Activated T-helper 17 cell treated with anti-CD3 and anti-CD28 coated beads, Interleukin-2, amount 50 U/mL, for 72 hours (primary cell): ENCODE measurements at places on chromosomes 13 and 19. TPM values are rescaled to one million over a fixed set of nuclear protein-coding genes. Genes with fewer than 3 reads are reported as not detected.
A peak's percentile ranks its signal among the peaks of the same experiment; 100 is the strongest.

DNA sequence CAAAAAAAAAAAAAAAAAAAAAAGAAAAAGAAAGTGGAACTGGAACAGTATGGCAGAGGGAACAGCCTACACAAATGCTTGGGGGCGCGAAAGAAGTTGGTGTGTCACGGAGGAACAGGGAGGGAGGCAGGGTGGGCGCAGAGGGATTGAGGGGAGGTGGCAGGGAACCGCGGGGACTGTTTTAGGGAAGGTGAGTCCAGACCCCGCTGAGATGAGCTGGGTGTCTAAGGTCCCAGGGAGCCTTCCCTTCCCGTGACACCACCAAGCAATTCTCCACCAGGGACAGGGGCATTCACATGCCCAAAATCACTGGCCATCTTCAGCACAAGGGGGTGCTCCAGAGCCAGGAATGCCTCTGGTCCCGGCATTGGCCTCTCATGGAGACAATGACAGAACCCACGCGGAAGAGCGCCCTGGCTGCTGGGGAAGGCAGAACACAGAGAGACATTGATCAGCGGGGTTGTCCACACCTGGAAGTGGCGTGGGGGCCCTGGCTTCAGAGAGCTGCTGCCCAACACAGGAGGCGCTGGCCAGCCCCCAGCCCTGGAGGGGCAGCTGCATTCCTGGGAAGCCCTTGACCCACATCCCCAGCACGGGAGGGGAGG is 6.9 kb downstream of the PEAK3 start:
- no peak for ATAC-seq

GRCh38 chr19:45217957-45218334 is 27.3 kb downstream of the EXOC3L2 start:
- no peak for ATAC-seq

GRCh38 chr13:113948034-113948742 is 25.7 kb downstream of the C13orf46 start:
- no peak for ATAC-seq

- no peak for ATAC-seq
Measured at GRCh38 chr19:13138916-13139198, 11.3 kb downstream of the STX10 start.

DNA sequence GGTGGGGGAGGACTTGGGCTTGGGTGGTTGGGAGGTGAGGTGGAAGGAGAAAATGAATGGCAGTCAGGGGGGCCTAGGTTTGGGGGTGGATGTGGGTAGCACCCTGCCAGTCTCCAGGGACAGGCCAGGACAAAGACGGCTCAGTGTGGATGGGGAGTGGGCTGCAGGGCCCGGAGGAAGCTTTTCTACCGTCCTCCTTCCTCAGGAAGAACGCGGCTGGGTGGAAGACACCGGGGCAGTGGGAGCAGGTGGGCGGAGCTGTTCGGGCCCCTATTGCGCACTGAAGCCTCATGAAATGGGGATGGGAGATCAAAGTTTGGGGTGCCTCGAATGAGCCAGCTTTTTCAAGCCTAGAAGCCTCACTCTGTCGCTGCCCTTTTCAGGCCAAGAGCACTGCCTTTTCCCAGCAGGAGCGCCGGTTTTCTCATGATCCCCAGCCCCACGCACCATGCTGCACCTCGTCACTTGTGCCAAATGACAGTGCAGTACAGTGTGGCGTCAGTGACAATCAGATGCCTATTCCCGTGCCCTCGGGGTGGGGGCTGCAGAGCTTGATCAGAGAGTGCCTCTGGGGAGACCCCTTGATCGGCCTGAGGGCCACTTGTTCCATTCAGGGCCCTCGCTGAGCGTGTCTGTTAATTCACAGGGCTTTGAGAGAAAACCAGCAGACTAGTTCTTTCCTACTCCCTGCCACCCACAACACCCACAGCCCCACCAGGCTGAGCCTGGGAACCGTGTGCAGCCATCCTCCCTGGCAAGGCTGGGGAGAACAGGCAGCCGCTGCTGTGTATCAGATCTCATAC is 1.5 kb downstream of the CALM3 start:
- peak; percentile 7 for ATAC-seq

DNA sequence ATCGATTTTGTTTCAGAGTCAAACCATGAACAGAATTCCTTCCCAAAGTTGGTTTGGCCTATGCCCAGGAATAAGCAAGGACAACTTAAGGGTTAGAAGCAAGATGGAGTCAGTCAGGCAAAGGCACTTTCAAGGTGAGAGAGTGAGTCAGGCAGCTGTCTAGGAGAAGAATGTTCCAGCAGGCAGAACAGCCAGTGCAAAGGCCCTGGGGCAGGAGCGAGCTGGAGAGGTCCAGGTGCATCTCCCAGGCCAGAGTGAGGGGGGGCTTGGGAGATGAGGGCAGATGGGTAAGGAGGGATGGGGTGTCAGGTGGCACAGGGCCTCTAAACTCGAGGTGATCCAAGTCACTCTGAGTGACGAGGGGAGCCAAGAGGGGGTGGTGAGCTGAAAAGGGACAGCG is 9.2 kb upstream of the GRWD1 start:
- no peak for ATAC-seq

DNA sequence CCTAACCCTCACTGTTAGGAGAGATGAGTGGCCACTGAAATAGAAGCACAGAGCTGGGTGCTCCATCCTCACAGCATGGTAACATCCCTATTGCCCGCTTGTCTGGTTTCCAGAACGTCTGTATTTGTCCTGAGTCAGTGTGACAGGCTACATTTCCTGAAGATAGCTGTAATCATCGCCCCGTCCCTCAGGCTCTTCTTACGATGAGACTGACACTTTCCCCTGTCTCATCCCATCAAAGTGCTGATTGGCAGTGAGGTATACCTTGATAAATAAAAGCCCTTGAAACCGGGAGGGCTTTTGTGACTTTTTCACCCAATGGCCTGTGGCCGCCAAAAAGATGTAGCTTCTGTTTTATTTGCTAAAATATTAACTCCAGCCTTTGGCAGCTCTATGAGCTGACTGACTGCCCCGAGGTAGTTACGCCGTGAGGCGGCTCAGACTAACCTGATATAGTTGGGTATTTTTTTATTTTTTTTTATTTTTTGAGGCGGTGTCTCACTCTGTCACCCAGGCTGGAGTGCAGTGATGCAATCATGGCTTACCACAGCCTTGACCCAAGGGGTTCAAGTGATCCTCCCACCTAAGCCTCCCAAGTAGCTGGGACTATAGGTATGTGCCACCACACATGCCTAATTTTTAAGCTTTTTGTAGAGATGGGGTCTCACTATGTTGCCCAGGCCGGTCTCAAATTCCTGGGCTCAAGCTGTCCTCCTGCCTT is 5.7 kb upstream of the LRRC4B start:
- no peak for ATAC-seq

- ATAC-seq, result no peak
Measured at GRCh38 chr13:22001336-22001735, 330.5 kb downstream of the FGF9 start.

GRCh38 chr19:38970664-38971532 is 4.6 kb downstream of the FBXO17 start:
- no peak for ATAC-seq

GRCh38 chr13:87872813-87873212 is 201.6 kb downstream of the SLITRK5 start:
- ATAC-seq, result no peak

DNA sequence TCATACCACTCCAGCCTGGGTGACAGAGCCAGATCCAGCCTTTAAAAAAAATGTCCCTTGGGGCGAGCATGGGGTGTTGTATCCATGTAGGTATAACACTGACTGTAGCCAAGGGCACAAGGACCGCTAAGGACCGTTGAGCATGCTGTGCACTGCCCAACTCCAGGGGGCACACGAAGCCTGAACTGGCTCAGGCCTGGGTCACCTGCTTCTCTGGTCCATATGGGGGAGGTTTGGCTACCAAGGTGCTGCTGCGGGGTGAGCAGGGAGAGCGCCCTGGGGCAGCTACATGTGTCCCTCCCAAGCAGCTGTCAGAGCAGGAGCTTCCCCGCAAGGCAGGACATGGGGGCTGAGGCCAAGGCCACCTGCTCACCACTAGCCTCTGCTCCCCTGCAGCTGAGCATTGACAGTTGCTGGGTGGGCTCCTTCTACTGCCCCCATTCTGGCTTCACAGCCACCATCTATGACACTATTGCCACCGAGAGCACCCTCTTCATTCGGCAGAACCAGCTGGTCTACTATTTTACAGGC is 16.3 kb downstream of the CATSPERG start:
- ATAC-seq, result no peak

DNA sequence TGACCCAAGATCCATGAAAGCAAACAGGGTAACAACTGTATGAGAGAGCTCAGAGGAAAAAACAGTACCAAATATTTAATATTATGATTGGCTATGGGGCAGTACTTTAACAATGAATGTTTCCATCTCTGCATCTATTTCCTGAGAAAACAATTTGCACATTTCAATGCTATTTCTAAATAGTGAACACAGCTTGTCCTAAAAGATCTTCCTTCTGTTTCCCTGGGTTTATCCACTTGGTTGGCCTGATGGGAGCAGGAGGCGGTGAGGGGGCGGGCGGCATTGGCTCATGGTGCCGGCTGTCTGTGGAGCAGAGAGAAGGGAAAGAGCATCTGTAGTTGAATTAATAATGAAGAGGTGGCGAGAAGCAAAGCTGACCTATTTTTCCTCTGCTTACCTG is 291.4 kb downstream of the DCLK1 start:
- ATAC-seq, result no peak

- no peak for ATAC-seq
Measured at GRCh38 chr19:46975925-46976782, 43.5 kb upstream of the NPAS1 start.

GRCh38 chr19:11580116-11580515 is 2.7 kb upstream of the ACP5 start:
- no peak for ATAC-seq

DNA sequence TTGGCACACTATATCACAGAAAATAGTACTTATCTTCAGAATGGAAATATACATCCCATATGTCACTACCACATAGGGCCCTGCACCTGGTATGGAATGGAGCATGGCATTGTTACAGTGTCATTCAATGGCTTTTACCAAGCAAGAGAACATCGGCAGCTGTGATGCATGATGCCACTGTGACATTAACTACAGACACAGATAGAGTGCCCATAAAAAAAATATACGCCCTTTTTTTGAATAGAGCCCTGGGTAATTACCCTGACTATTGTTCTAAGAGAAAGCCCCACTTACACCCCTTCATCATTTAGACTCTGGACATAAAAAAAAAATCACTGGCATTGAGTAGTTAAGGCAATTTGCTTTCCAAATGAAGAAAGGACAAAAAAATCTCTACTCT is 320.3 kb downstream of the DNAJC15 start:
- ATAC-seq, result no peak

GRCh38 chr19:13396250-13397080 is 109.8 kb downstream of the CACNA1A start:
- ATAC-seq, result no peak

- ATAC-seq, result no peak
Measured at GRCh38 chr13:101065329-101065728, 351.0 kb downstream of the NALCN start.

DNA sequence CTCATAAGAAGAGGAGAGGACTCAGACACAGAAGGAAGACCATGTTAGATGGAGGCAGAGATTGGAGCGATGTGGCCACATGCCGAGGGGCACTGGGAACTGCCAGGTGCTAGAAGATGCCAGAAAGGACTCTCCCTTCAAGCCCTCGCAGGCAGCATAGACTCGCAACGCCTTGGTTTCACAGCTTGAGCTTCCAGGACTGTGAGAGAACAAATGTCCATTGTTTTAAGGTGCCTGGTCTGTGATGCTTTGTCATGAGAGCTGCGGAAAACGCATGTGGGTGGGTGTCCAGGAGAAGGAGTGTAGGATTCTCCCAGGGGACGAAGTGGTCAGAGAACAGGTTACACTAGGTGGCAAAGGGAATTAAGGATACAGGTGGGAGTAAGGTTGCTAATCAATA is 125.9 kb upstream of the USP29 start:
- ATAC-seq, result no peak

DNA sequence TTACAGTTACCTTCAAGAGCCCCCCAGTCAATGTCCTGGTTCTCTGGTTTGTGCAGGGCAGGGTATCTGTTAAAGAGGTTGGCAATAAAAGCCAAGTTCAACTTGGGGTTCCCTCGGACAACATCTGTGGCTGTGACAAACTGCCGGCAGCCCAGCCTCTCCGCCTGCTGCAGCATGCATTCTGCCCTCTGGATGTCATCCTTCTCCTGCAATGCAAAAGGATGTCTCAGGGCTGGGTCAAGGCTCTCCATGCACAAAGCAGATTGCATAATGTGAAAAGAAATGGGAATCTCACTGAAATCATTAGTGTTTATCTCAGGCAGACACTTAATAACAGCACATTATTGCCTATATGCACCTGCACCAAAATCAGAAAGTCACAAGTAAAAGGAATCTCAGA is 35.1 kb downstream of the LCP1 start:
- ATAC-seq, result no peak

DNA sequence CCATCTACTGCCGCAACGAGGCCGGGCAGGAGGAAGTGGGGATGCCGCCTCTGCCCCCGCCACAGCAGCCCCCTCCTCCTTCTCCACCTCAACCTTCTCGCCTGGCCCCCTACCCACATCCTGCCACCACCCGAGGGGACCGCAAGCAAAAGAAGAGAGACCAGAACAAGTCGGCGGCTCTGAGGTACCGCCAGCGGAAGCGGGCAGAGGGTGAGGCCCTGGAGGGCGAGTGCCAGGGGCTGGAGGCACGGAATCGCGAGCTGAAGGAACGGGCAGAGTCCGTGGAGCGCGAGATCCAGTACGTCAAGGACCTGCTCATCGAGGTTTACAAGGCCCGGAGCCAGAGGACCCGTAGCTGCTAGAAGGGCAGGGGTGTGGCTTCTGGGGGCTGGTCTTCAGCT is 3.4 kb upstream of the NUP62 start:
- ATAC-seq, result no peak

- no peak for ATAC-seq
Measured at GRCh38 chr19:43490759-43491158, 13.8 kb downstream of the PHLDB3 start.

- no peak for ATAC-seq
Measured at GRCh38 chr13:102812611-102813287, 13.8 kb downstream of the BIVM start.

GRCh38 chr19:5131031-5131505 is 162.2 kb downstream of the KDM4B start:
- ATAC-seq, result no peak

DNA sequence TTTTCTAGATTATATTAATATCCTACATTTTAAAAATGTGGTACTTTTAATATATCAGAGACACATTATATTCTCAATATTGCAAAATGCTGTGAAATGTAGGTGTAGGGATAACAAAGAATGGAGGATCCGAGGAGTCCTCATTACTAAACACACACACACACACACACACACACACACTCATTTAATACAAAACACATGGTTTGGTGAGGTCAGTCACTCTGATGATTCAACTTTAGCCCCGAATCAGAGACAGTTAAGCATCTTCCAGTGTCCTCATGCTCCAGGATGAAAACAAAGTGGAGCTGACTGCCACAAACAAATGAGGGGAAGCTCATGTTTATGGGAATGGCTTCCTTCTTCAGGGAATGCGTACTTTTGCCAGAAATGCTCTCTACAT is 147.5 kb downstream of the CYSLTR2 start:
- no peak for ATAC-seq

GRCh38 chr13:43816401-43816889 is 29.7 kb upstream of the ENOX1 start:
- ATAC-seq, result no peak

Gene OR4F17
- not detected for total RNA-seq

Gene PLPPR3
- total RNA-seq, result not detected

Gene APOC4
- total RNA-seq, result not detected

Gene GET3
- 66.6 TPM for total RNA-seq

Gene LSM14A
- 88.5 TPM for total RNA-seq

Gene PMIS2
- total RNA-seq, result not detected

Gene OR7A5
- not detected for total RNA-seq

Gene SIGLEC10
- 0.26 TPM for total RNA-seq

Gene KLF16
- 32.9 TPM for total RNA-seq

Gene PGLYRP1
- not detected for total RNA-seq
